H7 (cell line): ENCODE measurements at places on chromosomes 11 and 22. TPM values are rescaled to one million over a fixed set of nuclear protein-coding genes. Genes with fewer than 3 reads are reported as not detected.

DNA sequence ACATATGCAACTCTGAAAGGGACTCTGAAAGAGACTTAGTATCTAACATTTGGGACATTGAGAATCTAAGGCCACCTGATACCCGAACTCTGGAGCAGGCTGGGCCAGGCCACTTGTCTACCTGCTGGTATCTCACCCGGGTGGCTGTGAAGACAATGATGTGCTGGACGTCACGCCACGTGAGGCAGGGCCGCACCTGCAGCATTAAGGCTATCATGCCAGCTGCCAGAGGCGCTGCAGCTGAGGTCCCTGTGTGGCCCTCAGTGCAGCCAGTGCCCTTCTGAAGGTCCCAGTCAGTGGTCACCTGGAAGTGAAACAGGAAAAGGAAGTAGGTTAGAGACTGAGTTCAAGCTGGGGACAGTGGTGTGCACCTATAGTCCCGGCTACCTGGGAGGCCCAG is 12.4 kb downstream of the PCSK7 start:
- no peak for DNase-seq

The NOX4 gene
- 0.69 and 1.3 TPM in 2 replicates for total RNA-seq

The OR10D3 gene
- total RNA-seq, result not detected in 2 replicates

The FAT3 gene
- 8.5 and 10.7 TPM in 2 replicates for total RNA-seq

The OR52H1 gene
- 0.30 TPM in 1 of 2 replicates, not detected in the other for total RNA-seq
